Suppressor macrophage (primary cell): ENCODE measurements at places on chromosomes 3 and 15.
A peak's percentile ranks its signal among the peaks of the same experiment; 100 is the strongest.

DNA sequence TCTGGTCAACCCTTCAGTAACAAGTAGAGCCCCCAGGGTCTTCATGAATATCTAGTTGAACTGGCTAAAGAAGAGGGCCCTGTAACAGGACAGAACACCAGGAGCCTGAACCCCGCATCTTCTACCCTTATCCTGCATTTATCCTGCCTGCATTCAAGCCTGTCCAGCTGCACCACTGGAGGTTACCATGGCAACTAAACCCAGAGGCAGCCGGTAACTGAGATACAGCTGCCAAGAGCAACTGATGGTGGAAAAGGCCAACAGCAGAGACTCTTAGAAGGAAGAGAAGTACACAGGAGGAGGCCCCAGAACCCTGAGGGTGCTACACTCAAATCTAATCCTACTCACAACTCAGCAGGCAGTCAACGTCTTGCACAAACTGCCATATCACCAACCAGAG lies 3.7 kb upstream of the PRKAR2A start:
- no peak for DNase-seq

- DNase-seq, result no peak
These were observed 208.4 kb upstream of the CD96 start for GRCh38 chr3:111333642-111334041.

- peak; percentile 75 for DNase-seq
These were observed 58.8 kb downstream of the CLASP2 start for GRCh38 chr3:33658991-33659848.

DNA sequence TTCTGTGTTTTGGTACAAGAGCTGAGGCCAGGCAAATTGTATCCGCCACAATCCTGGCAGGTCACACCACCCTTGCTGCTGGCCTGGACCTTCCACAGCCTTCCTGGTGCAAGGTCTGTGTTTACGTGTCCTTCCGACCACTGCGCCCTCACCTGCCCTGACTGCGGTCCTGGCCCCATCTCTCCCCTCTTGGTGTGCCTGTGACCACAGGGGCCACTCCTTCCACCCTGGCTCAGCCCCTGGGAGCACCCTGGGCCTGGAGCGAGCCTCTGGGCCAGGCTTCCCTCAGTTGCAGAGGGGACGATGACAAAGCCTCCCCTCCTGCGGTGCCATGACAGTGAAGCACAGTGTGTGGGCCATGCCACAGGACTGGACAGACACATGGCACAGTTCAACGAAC lies 104.5 kb downstream of the PLXNA1 start:
- no peak for DNase-seq

- DNase-seq, result peak; percentile 58
These were observed 20.5 kb upstream of the ABHD2 start for GRCh38 chr15:89067751-89068150.

GRCh38 chr3:63709576-63709975 lies 57.1 kb downstream of the SNTN start:
- DNase-seq, result no peak

DNA sequence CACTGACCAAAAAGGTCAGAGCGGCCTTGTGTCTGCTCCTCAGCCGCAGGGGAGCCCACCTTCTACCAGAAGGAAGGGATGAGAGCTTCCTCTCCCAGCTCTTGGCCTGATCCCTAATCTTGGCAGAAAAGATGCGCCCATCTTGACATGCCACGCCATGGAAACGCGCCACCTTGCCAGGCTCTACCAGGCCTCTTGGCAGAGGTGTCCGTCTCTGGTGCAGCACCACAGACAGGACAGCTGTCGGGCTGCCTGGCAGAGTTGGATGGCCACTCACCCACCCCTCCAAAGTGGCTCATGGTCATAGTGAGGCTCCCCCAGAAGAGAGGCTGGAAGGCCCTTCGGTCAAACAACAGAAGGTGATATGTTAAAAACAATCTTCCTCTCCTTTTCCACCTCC lies 105.2 kb downstream of the LIPC start:
- no peak for DNase-seq

DNA sequence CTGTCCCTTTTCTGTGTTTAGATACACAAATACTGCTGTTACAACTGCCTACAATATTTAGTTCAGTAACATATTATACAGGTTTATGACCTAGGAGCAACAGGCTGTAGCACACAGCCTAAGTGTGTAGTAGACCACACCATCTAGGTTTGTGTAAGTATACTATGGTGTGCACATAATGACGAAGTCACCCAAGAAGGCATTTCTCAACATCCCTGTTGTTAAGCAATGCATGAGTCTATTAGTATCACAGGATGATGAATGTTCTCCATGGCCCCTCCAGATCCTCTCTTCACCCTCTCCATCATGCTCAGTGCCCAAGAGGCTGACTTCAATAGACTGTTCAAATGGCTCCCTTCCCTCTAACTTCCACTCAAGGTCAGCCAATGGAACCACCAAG lies 14.6 kb upstream of the SEC62 start:
- DNase-seq, result peak; percentile 71

DNA sequence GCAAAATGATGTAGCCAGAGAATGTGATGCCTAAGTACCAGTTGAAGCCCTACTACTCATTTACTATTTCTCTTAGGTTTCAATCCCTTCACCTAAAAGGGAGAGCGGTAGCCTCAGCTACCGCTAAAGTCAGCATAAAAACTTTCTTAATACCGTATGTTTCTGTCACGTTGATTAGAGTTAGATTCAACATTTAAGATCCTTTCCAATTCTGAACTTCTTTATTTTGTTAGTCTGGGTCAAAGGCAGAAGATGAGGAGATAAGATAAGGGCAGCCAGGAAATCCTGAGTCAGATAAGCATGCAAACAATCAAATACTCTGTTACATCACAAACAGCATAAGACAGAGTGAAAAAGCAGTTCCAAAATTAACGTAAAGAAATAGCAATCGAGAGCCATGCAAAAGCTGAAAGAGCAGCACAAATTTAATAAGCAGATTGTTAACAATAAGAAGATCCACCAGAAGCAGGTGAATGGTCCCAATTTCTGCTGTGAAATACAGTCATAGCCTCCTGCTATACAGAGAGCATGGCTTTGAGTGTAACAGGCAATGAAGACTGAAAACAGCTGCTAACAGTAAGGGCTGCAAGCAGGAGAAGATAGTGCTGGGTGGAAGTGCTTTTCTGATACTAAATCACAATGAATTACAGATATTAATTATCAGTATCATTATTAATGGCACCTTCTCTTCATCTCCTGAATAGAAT lies 3.0 kb downstream of the TMEM207 start:
- no peak for DNase-seq

- no peak for DNase-seq
These were observed 18.7 kb upstream of the P2RY12 start for GRCh38 chr3:151403246-151403645.

DNA sequence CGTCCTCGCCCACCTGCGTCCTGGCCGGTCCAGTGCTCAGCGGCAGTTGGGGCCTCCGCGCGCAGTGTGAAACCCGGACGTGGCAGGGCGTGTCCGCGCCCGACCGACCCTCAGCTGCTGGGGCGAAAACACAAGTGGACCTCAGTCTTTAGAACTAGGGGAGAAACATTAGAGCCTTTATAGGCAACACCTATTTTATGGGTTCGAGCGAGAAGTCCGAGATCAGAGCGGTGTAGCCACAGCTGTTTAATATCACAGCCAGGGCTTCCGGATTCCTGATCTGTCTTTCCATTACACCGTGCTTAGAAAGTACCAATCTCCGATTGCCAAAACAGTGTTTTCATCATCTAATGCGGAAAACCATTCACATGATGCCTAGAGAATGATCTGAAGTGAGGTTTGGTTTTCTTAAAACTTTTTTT lies 506 bp downstream of the RAD51 start:
- peak; percentile 52 for DNase-seq

DNA sequence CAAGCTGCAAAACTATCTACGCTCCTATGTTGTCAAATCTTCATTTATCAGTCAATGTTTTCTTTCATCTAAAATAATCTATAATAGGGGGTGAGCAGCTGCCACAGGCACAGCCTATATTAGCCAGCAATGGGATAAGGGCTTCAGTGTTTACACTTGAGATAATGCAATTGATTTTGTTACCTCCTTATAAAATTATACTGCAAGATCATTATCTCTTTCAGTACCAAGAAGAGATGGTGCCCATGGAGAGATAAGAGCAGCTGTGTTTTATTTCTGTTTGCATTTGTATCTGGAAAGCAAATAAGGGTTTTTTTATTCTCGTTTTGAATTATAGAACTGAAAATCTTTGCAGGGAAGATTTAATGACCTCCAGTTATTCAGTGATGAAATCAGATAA lies 68.9 kb downstream of the PLD1 start:
- DNase-seq, result no peak

DNA sequence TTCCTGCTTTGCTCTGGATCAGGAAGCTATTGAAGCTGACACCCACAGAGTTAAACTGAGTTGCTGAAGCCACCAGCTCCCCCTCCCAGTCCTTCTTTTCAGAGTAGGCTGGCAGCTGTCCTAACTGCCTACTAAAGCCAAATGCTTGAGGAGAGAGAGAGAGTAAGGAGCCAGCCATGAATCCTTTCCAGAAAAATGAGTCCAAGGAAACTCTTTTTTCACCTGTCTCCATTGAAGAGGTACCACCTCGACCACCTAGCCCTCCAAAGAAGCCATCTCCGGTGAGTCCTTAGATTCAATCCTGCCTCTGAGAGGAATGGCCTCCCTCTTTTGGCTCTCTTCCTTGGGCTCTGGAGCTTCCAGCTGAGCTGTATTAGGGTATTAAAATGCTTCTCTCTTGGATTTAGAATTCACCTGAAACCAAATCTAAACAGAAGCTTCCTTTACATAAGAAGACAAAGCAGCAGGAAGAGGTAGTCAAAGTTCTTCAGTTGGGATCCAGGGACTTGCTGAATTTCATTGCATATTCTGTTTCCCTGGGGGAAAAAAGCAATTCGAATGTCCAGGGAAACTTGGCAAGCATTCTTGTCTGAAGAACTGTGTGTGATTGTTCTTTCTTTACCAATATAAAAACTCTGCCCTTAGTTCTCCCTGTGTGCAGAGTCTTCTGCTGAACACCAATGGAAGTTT lies at the start of gene SLC15A2:
TSS of gene SLC15A2 (plus strand) at position 101 of the 690 bp plus-strand sequence. CDS start at position 177, 76 bp downstream.
- DNase-seq, result peak; percentile 15

DNA sequence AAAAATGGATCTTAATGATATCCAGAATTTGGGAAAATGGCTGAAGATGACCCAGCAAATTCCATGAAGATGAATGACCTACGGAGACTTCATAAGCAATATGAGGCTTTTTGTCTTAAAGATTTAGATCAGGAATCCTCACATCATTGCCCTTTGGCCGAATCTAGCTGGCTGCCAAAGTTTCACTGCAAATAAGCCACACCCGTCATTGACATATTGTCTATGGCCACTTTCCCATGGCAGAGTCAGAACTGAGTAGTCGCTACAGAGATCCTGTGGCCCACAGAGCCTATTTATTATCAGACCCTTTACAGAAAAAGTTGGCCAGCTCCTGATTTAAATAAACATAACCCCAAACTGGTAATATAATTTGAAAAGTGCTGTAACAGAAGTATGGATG lies 307.4 kb upstream of the RARB start:
- DNase-seq, result no peak

- DNase-seq, result no peak
These were observed 11.0 kb upstream of the PIK3CB start for GRCh38 chr3:138845771-138846173.

DNA sequence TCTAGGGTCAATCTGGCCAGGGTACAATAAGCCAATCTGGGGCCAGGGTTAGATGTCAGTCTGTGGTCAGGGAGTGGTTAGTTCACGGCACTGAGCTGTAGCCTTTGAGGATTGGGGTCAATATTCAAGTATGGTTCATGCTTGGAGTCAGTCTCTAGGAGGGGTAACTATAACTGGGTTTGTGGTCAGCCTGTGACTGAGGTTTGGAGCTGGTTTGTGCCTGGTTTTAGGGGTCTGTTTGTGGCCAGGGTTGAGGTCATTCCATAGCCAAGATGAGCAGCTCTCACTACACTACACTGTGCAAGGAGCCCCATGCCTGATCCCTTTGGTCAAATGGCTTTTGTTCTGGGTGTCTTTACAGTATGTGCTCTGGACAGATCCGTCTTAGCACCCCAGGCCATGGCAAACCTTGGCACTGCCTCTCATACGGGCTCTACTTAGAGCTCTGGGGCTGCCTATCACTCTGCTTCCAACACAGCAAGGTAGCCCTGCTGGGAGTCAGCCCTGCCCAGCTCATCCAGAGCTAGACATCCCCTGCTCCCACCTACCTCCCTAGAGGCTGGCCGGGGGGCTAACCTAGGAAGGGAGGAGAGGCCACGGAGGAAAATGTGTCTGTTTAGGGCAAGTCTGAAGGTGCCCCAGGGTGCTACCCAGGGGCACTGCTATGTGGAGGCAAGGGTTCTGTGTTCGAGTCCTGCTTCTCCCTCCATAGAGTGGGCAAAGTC lies 63.3 kb upstream of the CORO2B start:
- DNase-seq, result no peak

DNA sequence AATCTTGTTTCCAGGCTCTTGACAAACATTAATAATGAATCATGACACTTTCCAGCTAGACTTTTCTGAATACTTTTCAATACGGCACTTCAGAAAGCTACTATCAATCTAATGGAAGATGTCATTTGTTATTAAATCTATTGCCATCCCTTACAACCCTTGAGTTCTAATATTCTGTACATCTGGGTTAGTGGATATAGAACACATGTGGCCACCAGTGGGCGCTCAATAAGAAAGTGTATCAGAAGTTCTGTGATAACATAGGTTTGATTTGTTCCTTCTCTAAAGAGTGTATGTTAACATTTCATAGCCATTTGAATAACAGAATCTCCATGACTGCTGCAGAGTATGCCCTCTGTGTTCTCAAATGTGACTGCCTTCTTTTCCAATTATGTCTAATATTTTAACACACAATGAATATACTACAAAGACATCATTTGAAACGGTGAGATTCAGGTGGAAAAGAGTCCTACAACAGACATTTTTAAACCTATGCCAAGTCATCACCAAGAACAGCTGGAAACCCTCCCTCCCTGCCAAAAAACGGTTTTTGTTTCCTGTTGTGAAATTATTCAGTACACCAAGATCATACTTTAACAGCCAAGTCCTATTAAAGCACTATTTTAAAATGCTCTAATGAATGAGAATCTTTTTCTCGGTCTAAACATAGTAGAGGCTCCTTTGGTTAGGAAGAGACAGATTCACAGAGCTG lies 22.2 kb downstream of the ALDH1A2 start:
- DNase-seq, result peak; percentile 67

DNA sequence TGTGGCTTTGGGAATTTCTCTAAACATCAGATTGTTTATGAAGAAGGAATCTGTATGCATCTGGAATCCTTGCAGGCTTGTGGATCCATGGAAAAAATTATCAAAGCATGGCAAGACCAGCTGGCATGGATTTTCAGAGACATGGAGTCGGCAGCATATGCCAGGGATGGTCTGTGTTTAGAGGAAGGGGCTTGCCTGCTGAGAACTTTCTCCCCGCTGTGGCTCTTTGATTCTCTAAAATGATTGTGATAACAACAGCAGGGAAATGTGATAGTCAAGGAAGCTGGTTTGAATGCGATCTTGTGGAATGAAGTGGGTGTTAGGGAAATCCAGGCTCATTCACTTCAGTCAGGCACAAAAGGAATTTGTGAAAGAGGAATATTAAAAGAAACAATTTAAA lies 245.7 kb upstream of the THRB start:
- no peak for DNase-seq
